T-helper 2 cell (primary cell): ENCODE measurements at places on chromosomes 1 and 21.

GRCh38 chr1:62221171-62221570, 26.5 kb downstream of the L1TD1 start:
- no peak for DNase-seq

DNA sequence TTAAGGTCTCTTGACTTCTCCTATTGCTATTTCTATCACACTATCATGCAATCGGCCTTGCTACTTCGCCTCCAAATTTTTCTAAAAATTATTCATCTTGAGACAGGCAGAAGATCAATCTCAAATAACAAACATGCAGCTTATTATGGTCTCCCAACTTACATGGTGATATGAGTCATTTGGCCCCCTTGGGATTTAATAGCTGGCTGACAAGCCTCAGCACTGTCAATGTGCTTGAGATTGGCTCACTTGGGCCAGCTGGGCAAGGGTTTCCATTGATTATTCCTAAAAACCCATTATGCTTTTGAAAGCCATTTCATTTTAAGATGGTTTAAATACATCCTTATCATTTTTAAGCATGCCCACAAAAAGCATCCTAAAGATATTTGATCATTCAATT, 224.5 kb upstream of the NFIA start:
- no peak for DNase-seq

GRCh38 chr1:224203243-224204016, 20.4 kb downstream of the DEGS1 start:
- no peak for DNase-seq

DNA sequence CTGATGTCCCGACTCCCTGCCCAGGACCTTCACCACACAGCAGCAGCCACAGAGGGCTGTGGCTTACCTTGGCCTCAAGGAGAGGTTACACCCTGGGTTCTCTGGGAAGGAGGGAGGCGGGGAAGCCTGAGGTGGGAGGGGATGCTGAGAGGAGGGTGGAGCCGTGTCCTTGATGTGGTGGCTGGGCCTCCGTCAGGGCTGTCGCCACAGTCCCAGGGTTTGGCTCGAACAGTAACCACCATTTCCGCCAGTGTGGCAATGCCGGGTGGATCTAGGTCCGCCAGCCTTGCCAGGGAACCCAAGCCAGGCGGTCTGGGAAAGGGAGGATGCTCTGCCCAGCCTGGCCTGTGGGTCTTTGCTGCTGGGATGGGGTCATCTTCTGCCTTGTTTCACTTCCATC, 18.4 kb upstream of the CDCA8 start:
- peak; percentile 78 for DNase-seq

- no peak for DNase-seq
These were observed 29.7 kb upstream of the EVA1B start for GRCh38 chr1:36352910-36353878.

- DNase-seq = no peak
These were observed 30.7 kb downstream of the VASH2 start for GRCh38 chr1:212981025-212981495.

DNA sequence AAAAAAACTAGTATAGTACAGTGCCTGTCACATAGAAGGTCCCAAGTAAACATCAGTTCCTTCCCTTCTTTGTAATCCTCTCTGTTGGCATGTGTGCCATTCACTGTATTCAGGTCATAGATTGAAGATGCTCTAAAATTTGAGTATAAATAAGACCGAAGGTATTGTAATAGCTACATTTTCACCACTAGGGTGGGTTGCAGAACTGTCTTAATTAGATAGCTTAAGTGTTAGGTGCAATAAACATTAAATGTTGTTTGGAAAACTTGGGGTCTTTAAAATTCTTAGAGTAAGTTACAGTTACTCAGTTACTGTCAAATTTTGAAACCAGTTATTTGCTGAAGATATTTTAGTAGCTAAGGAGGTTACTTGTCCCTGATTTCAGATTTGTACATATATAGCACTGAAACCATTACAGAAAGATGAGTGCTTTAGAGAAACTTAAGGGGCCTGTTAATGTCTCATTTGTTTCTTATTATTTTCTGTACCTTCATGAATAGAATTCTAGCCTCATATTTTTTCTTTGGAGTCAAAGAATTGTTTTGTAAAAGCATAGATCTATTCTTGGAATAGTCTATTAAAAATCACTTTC, 24.3 kb downstream of the PER3 start:
- no peak for DNase-seq

GRCh38 chr21:36120304-36120888, 14.5 kb upstream of the CBR3 start:
- no peak for DNase-seq

GRCh38 chr1:25562101-25562927, 18.9 kb downstream of the LDLRAP1 start:
- DNase-seq = no peak

DNA sequence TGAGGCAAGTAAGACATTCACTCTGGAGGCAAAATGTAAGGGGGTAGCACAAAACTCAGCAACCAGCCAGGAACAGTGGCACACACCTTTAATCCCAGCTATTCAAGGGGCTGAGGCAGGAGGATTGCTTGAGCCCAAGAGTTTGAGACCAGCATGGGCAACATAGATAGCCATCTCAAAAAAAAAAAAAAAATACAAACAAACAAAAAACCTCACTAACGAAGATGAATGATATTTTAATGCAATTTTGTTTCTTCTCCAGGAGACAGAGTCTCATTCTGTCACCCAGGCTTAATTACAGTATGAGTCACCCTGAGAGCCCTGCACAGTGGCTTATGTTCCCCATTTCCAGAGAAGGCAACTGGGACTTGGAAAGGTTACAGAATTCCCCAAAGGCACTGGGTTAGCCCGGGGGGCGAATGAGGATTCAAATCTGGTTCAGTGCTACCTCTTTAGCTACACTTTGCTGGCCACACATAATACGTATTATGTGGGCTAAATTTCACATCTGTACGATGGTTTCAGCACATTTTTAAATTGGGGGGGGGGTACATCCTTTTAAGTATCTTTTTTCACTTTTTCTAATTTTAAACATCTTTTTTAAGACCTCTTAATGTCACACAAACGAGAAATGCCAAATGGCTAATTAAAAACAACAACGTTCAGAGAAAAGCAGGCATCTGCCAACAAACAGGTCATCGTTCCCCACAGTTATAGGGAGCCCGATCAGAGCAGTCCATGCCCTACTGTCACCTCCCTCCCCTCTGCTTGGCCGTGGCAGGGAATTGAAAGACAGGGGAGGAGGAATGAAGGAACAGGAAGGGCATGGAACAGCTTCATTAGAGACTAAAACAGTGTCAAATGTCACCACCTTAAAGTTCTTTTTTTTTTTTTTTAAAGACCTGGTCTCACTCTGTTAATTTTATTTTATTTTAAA, 3.5 kb downstream of the CELA2A start:
- DNase-seq = no peak

GRCh38 chr1:63537940-63538339, 14.6 kb downstream of the EFCAB7 start:
- no peak for DNase-seq

DNA sequence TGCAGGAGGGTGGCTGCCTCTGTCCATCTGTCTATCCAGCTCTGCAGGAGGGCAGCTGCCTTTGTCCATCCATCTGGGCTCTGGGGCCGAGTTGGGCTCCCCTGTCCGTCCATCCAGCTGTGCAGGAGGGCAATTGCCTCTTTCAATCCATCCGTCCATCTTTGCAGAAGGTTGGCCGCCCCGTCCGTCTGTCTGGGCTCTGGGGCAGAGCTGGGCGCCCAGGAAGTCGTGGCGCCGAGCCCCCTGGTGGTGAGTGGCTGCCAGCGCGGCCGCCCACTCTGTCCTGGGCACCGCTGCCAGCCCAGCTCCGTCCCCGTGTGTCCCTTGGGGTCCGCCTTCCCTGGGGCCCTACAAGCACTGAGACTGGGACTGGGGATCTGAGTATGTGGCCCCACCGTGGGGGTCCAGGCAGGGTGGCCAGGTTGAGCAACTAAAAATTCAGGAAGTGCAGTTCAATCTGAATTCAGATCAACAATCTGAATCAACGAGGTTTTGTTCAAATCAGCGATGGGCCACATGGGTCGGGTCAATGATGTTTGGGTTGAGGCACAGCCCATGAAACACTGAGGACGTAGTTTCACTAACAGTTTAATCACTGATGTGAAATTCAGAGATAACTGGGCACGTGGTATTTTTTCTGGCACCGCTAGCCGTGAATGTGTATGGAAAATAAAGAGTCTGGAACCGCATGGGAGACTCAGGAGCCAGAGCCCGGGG, 99.1 kb upstream of the ACTRT2 start:
- DNase-seq = no peak
